ENCODE measurements at places on chromosomes 6 and 20.

DNA sequence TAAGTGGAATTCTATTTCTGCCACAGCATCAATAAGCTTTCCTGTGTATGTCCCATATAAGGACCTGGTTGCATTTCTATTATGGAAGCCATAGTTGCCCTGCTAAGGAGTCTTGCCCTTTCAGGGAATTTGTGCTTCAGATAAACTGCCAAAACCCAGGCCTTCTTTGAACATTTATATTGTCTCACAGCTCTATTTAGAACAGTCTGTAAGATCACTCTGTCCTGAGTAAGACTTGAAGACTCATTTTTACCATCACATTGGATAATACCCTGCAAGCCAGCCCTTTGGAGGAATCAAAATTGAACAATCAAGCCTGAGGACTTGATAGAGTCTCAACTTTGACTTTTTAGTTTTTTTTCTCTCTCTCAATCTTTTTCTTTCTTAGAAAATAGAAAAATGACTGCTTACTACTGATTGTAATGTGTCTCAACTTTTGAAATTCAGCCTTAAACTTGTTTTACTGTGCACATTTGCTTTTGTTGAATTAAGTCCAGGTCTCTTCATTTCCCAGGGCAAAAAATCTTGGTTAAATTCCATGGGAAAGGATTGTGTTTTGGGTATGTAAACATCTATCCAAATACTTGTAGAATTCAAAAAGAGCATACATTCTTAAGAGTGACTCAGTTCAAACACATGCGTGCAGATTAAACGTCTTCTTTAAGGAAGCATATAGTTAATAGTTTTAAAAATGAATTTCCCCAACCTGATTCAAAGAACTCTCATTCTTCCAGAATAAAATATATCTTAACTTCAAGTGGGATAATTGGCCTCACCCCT lies 91.2 kb downstream of the PLCB1 start:
- no peak for DNase-seq

- no peak for DNase-seq
These were observed 7.0 kb downstream of the ADTRP start for GRCh38 chr6:11771473-11772048.

DNA sequence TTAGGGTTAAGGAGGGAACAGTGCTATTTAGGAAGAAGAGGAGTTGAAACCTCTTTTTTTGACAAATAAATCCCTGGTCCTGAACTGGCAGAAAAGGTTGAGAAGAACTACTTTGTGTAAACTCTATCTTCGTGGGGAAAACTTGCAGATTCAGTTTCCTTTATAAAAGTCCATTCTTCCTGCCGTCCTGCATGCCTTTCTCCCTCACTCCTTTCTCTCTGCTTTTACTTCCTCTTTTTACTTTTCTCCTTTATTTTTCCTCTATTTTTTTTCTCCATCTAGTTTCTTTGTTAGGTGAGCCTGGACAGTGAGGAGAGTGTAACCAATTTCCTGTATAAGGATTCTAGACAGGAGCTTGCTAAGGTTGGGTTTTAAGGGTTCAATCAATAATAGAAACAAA lies 52.7 kb downstream of the TPBG start:
- no peak for DNase-seq

GRCh38 chr6:20400456-20401204 lies 1.0 kb upstream of the E2F3 start:
- DNase-seq = peak; percentile 58

- DNase-seq = peak; percentile 10
These were observed 447.4 kb downstream of the KIF16B start for GRCh38 chr20:16125816-16126215.

DNA sequence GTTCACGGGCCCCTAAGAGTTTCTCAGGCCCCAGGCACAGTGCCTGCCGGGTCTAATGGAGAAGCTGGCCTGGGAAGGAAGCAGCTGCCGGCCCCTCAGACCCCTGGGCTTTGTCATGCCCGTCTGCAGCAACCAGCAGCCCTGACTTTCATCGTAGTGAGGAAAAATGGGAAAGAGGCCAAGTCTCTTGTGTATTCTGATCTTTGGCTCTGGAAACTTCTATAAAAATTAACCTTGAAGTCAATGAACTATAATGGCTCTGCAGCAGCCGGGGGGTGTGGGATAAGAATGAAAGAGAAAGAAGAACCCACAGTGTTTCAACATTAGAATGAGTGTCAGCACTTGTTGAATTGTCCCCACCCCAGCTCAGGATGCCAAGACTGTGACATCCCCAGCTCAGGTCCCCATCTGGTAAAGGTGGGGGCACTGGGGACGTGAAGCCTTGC lies 12.9 kb downstream of the TGM2 start:
- DNase-seq = peak; percentile 93

DNA sequence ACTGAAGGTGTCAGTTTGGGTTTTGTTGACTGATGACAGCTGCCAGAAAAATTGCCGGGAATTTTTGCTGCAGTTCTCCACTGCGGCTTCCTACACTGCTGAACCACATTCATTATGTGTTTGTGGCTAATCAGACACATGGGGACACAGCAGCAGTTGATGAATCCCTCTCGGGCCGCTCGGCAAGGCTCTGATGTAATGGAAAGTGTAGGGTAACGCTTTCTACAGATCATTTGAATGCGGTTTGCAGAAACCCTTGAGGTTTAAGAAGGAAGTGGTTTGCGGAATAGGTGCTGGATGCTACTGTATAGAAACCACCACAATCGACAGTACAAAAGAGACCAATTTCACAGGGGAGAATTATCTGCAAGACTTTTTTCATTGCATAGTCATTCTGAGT lies 138.7 kb upstream of the SASH1 start:
- DNase-seq = peak; percentile 68

DNA sequence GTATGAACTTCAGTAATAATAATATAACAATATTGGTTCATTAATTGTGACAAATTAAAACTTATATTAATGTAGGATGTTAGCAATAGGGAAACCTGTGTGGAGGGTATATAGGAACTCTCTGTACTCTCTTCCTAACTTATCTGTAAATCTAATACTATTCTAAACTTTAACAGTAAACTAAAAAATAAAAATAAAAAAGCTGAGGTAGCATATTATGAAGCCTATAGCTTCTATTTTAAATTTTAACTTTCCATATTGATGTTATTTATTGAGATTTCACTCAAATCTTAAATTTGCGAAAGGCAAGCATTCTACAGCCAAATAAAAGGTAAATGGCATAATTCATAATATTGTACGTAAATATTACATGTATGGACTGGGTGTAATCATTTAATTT lies 326.4 kb downstream of the MEI4 start:
- DNase-seq = no peak

DNA sequence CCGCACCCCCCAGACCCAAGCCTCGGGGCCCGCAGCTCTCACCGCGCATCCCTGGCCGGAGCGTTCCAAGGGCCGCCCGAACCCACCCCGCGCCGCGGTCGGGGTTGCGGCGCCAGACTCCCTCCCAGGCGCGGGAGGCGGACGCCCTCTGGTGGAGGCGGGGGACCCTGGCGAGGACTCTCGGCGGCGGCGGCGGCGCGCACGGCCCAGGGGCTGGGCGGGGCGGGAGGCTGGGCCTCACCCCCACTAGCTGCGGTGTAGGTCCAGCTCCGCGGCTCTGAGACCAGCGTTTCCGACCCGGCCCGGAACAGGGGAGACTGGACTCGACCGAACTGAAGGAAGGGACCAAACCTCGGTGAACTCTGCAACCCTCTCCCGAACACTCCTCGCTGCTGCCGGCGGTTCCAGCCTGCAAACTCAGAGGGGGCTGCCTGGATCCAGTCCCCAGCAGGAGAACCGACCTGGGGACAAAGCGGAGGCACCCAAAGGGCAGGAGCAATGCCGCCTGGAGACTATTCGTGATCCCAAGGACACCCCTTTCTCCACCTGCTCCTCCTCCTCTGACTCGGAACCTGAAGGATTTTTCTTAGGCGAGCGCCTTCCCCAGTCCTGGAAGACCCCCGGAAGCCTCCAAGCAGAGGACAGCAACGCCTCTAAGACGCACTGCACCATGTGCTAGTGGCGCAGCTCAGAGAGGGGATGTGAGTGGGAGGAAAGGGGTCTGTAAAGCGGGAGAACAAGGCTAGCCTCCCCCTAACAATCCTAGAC lies 859 bp upstream of the TOMM6 start:
- peak; percentile 91 for DNase-seq

GRCh38 chr6:9412951-9413559 lies 977.7 kb upstream of the SLC35B3 start:
- no peak for DNase-seq

DNA sequence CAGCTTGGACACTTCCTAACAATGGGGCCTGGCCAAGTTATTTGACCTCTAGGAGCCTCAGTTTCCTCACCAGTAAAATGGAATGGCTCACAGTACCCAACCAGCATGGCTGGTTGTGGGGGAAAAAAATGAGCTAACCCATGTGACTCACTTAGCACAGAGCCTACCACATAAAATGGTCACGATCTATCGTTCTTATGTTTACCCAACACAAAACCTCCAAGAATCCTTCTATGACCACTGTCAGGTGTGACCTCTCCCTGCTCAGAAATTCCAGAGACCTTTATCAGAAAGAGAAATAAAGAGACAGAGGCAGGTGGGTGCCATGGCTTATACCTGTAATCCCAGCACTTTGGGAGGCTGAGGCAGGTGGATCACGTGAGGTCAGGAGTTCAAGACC lies 39.4 kb downstream of the BPIFB1 start:
- DNase-seq = no peak

GRCh38 chr6:43821101-43821886 lies 51.3 kb downstream of the VEGFA start:
- DNase-seq = no peak

DNA sequence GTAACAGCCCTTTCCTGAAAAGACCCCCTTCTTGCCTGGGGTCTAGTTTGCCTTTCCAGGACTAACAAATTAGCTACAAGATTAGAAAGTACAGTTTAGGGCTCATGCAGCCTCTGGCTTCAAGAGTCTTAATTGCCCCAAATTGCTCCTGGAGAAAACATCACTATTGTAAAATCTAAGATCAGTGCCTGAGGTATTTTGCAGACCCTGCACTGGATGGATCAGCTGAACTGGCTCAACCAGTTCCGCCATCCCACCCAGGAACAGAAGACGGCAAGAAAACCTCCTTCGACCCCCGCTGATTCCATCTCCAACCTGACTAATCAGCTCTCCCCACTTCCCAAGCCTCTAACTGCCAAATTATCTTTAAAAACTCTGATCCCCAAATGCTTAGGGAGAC lies 236.5 kb upstream of the KCNG1 start:
- DNase-seq = no peak

DNA sequence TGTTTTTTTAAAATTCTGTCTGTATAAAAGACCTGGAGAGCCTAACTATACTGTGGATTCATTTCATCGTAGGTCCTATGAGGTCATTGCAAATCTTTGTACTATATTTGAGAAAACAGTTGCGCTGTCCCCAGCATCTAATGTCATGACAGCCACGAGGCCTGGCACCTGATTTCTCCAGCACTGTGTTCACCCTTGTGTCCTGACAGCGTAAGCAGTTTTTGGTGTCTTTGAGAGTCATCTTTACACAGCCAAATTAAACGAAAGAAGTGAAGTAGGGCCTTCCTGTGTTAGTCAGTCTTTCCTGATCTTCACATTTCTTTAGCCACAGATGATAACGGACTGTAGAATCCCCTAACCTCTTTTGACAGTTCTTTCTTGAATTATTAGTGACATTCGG lies 70.6 kb upstream of the PHACTR2 start:
- DNase-seq = no peak

DNA sequence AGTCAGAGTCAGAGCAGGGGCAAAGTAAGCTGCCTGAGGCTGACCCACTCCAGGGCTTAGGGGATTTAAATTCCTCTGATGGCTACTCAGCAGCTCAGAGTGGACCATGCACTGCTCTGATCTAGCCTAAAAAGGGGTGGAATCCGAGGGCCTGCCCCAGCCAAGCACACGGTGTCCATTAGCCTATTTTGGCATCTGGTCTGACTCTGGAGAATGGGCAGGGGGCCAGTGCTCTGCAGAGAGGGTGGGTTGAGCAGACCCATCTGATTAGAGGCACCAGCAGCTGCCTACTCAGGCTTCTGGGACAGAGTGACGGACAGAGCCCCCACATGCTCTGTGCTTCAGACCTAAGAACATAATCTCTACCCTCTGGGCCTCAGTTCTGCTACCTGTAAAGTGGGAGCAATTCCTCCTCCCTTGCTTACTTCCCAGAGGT lies 25.9 kb upstream of the TGM2 start:
- DNase-seq = peak; percentile 43

- DNase-seq = no peak
These were observed 20.0 kb downstream of the FAM110A start for GRCh38 chr20:853406-853996.

DNA sequence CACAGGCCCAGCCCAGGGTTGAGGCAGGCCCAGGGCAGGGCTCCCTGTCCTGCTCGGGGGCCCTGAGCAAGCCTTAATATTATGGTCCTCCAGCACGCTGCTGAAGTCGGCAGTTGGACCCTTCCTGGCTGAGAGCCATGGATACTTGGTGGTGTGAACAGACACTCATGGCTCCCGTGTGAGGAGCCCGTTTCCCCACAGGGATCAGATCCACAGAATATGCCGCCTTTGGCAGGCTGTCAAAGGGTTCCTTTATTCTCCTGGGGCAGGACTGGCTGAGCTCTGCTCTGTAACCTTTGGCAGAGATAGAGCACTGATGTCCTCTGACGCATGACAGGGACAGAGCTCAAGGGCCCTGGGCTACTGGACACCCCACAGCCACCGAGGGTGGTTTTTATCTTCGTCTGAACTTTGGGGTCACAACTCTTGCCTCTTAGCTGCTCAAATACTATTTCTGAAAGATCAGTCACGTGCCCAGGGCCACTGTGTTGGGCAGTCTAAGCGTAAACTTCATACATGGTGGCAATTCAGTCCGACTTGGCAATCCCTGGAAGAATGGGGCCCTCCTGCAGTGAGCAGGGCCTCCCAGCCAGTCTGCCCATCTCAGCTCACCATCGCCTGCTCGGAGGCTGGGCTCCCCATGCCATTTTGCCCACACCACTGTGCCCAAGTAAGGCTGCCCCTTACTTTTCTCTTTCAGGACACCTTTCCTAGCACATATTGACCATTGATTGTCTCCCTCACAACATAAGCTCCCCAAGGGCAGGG lies 49.1 kb downstream of the TTI1 start:
- peak; percentile 51 for DNase-seq

- DNase-seq = peak; percentile 33
These were observed 193.0 kb downstream of the FOXC1 start for GRCh38 chr6:1802491-1803395.
